Activated CD8-positive, alpha-beta memory T cell treated with anti-CD3 and anti-CD28 coated beads for 1 hour (primary cell): ENCODE measurements at places on chromosomes 5 and 9.

DNA sequence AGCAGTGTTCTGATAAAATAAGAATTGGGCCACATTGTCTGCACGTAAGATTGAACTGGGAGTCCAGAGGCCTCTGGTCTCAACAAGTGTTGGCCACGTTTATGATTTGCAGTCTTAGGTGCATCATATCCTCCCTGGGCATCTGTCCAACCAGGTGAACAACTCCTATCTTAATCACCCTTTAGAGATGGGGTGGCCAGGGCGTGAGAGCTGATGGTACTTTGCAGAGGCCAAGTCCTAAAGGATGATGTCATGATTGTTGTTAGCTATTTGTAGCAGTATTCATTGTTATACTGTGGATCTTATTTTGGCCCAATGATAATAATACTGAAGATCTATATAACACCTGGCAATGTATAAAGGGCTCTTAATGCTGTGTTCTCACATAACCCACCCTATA, 73.2 kb upstream of the RARS1 start:
- DNase-seq: no peak

DNA sequence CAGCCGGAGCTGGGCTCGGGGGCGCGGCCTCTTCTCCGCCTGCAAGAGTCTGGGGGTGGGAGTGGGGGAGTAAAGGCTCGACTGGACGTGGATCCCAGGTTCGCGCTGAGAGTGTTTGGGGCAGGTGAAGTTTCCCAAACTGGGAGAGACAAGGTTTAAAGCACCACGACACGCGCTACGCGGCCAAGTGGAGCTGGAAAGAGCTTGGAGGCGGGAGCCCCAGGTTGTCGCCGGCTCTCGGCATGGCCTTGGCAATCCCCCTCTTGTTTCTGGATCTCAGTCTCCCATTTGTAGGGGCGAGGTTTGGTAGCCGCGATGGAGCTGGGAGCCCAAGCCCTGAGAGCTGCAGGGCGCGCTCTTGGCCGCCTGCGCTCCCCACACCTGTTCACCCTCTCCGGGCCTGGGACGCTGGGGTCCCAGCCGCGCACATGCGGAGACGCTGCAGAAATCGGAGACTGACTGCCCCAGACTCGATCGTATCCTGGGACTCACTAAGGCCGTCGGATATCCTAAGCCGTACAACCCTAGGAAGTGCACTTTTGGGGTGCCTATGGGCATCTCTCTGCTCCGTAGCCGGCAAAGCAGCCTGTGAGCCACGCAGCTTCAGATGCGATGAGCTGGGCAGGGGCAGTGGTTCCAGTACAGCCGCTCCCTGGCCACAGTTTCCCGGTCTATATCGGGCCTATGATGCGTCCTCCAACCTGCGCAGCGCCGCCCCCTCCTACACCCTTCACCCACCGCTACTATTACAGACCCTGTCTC, 937 bp downstream of the TMOD1 start:
- DNase-seq: no peak

DNA sequence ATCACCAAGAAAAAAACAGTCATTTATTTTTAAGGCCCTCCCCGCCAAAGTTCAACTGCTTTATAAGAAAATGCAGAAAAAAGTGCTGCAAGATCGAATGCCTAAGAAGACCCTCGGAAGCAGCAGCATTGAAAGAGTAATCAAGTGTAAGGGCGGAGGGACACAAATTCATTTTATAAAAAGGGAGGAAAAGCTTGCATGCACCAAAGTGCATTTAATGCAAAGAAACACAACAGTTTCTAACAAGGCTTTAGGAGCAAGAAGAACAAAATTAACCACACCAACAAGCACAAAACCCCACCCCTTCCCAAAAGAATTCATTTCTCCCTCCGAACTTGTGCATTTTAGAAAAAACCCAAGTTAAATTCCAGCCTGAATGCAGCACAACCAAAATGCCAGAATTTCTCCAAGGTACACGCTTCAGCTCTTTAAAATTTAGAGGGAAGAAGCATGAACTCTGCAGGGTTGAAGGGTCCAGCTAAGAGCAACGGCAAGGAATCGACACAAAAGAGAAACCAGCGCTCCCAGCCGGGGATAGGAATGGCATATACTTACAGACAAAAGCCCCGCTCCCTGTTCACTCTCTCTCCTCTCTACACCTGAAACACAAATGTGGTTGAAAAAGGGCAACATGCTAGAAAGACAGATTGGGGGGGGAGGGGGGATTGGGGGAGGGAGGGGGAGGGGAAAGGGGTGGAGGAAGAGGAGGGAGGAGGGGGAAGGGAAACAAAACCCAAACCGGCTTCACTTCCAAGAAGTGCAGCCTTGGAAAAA, at the start of gene NREP:
NREP (minus strand) TSS at position 614 of the 774 bp plus-strand sequence. CDS start 1,422 bp downstream, outside the sequence.
- DNase-seq: no peak

DNA sequence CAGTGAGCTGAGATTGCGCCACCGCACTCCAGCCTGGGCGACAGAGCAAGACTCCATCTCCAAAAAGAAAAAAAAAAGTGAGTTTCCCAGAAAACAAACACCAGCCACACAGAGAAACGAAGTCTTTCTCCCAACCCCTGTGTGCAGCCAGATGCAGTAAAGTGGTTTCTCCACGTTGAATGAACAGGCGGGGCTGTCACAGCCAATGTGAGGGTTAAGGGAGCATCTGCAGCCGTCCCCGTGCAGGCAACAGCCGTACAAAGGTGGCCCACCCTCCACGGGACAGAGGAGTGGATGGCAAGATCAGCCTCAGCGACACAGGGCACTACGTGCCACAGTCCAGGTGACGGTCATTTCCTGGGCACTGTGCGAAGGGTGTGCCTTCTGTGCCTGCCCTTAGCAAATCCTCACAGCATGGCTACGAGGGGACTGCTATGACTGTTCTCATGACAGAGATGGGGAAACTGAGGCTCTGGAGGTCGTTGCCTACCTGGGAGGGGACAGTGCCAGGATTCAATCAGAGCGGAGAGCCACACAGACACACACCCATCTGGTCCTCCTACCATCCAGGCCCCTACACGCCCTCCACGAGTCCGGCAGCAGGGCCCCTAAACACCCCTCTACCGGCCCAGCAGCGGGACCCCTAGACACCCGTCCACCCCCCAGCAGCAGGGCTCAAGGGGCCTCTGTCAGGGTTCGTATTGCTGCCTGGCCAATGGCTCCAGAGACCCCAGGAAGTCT, 2.3 kb downstream of the VAV2 start:
- DNase-seq: no peak

DNA sequence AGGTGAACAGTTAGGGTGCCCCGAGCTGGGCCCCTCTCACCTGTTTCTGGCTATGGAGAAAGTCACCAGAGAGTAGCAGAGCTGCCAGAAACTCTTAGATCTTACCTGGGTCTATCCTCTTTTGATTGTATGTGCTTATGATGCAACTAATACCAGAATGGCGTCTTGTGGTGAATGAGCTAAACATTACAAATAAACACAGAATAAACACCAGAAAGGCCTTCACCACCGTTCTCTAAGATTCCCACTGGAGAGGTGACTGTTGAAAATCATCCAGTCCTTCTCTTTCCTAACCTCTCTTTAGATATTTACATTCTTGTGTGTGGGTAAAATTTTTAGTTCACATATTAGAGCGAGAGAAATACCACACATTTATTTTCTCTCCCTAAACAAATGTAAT, 241.7 kb upstream of the GAS1 start:
- no peak for DNase-seq

DNA sequence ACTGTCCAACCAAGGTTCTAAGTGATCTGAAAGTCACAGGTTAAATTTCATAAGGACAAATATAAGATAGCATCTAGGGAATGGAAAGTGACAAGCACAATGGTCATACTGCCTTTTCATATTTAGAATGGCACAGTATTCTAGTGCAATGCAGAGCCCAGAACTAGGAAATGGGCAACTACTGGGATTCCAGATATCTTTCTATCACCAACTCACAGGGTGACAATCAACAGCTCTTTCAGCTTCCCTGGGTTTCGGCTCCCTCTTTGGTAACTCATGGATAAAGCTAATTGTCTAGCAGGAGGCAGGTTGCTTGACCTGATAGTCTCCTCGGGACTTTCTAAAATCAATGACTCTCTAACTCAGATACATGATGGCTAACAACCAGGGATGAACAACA, 60.4 kb downstream of the NR3C1 start:
- no peak for DNase-seq
